Mammary microvascular endothelial cell (primary cell): ENCODE measurements at places on chromosomes 12 and 14. TPM values are rescaled to one million over a fixed set of nuclear protein-coding genes. Genes with fewer than 3 reads are reported as not detected.

Gene FOXN4
- not detected in 2 replicates for total RNA-seq

Gene NEUROD4
- total RNA-seq = not detected in 2 replicates

Gene KRT73
- total RNA-seq = not detected in 2 replicates

Gene CLEC4A
- total RNA-seq = 0.25 TPM in 1 of 2 replicates, not detected in the other

Gene TPPP2
- not detected in 2 replicates for total RNA-seq

Gene GZMB
- total RNA-seq = not detected in 2 replicates

Gene GPR68
- 2.1 and 2.2 TPM in 2 replicates for total RNA-seq

Gene KRAS
- total RNA-seq = 8.9 and 11.8 TPM in 2 replicates

Gene ARMH4
- 0.59 and 1.8 TPM in 2 replicates for total RNA-seq

Gene A2M
- total RNA-seq = 45.0 and 53.3 TPM in 2 replicates

Gene ITGB7
- total RNA-seq = 0.30 and 0.80 TPM in 2 replicates
